Stomach (tissue), 19 donors: ENCODE measurements at places on chromosomes 1 and 21. TPM values are rescaled to one million over a fixed set of nuclear protein-coding genes. Genes with fewer than 3 reads are reported as not detected.
A peak's percentile ranks its signal among the peaks of the same experiment; 100 is the strongest.

The CAMK1G gene
- not detected for total RNA-seq

The EDARADD gene
- total RNA-seq: 13.8 TPM

The RAP1GAP gene
- total RNA-seq: 21.1 TPM

The BEST4 gene
- total RNA-seq: not detected

The S100A1 gene
- not detected for total RNA-seq

The SIM2 gene
- total RNA-seq: 28.3 TPM

The ABCB10 gene
- total RNA-seq: 3.5 TPM

The CCDC17 gene
- total RNA-seq: 17.1 TPM

The DNASE2B gene
- total RNA-seq: not detected

The IQGAP3 gene
- 15.1 TPM for total RNA-seq

The TRIM67 gene
- not detected for total RNA-seq

DNA sequence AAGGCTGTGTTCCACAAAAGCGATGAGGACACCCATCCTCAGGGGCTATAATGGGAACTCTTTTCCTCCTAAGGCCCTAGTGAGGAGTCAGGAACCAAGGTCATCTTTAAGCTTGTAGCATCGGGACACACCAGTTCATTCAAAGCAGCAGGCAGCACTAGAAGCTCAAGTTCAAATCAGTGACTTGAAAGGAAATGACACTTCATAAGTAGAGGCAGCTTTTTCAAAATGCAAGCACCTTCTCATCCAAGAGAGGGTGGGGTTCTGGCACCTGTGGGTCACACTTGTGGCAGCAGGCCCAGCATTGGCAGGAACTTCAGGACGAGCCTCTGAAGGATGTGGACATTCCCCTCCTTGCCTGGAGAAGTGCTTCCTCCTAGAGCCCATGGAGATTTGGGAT, 496.3 kb downstream of the KIF26B start:
- DNase-seq: no peak
- no peak overlapping the region for H3K4me3 ChIP-seq
- no peaks in the 10 kb centered on the region for H3K27me3 ChIP-seq
- H3K27ac ChIP-seq: no peak overlapping the region
- no peaks in the 10 kb centered on the region for H3K4me1 ChIP-seq

- H3K4me3 ChIP-seq: no peak overlapping the region
- no peak overlapping the region for H3K27ac ChIP-seq
- H3K4me1 ChIP-seq: no peaks in the 10 kb centered on the region
- H3K36me3 ChIP-seq: no peaks in the 10 kb centered on the region
- H3K27me3 ChIP-seq: peaks cover 86% of the 10 kb centered on the region
These were observed 660.7 kb downstream of the PTPRU start for GRCh38 chr1:29896791-29897714.

- H3K36me3 ChIP-seq: no peaks in the 10 kb centered on the region
- H3K4me1 ChIP-seq: no peaks in the 10 kb centered on the region
- H3K4me3 ChIP-seq: no peak overlapping the region
- no peaks in the 10 kb centered on the region for H3K27me3 ChIP-seq
These were observed 157.2 kb downstream of the ST6GALNAC5 start for GRCh38 chr1:77024500-77024899.

- H3K27me3 ChIP-seq: no peaks in the 10 kb centered on the region
- peak overlapping the region; percentile 49 for H3K4me3 ChIP-seq
- DNase-seq: no peak
- H3K27ac ChIP-seq: no peak overlapping the region
These were observed 4.4 kb downstream of the CLCNKB start for GRCh38 chr1:16047791-16048475.

GRCh38 chr1:51342591-51343206, 12.3 kb upstream of the TTC39A start:
- no peak overlapping the region for H3K4me3 ChIP-seq
- no peak for DNase-seq
- H3K36me3 ChIP-seq: no peaks in the 10 kb centered on the region
- peaks cover 54% of the 10 kb centered on the region for H3K27me3 ChIP-seq

DNA sequence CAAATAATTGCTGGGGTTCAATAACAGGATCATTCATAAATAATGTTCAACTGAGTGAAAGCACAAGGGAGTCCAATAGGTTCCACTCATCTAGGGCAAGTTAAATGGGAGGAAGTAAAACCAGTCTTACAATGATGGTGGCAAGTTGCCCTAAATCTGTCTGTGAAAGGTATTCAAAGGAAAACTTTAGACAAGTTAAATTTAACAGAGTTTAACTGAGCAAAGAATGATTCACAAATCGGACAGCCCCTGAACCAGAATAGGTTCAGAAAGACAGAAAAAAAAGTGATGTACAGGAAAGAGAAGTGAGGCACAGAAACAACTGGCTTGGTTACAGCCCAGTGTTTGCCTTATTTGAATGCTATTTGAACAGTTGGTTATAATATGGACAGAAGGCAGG, 183.5 kb upstream of the ADGRL4 start:
- no peak overlapping the region for H3K27ac ChIP-seq
- no peaks in the 10 kb centered on the region for H3K4me1 ChIP-seq
- no peaks in the 10 kb centered on the region for H3K27me3 ChIP-seq
- DNase-seq: no peak
- no peaks in the 10 kb centered on the region for H3K36me3 ChIP-seq
- no peak overlapping the region for H3K4me3 ChIP-seq

DNA sequence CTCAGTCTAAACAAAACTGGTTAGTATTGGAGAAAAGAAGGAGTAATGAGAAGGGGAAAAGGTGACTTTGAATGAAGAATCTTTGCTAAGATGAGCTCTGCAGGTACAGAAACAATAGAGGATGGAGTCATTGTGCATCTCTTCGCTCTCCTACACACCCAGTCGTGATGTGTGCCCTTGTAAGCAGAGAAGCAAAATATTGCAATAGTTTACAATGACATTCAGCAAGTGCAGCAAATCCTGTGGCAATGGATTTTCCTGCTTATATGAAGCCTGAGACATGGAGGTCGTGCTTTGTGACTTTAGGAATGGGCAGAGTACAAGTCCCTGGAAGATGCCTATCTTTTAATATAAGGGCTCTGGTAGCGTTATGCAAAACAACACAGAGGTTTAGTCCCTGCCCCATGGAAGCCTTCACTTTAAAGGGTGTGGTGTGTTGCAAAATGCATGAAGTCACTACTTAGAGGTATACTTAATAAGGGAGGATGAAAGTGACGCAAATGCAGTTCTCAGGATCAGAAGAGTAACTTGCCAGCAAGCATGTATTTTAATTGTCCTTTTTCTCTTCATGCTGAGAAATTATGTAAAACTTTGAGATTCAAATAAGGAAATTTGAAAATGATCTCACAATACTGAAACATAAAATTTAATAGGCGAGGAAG, 88.0 kb upstream of the IVNS1ABP start:
- H3K4me3 ChIP-seq: no peak overlapping the region
- no peaks in the 10 kb centered on the region for H3K27me3 ChIP-seq
- H3K4me1 ChIP-seq: peaks cover 17% of the 10 kb centered on the region
- H3K36me3 ChIP-seq: no peaks in the 10 kb centered on the region
- no peak for DNase-seq

GRCh38 chr1:234309243-234309597, 64.0 kb upstream of the COA6 start:
- no peaks in the 10 kb centered on the region for H3K36me3 ChIP-seq
- H3K4me1 ChIP-seq: peaks cover 11% of the 10 kb centered on the region
- H3K4me3 ChIP-seq: no peak overlapping the region
- H3K27me3 ChIP-seq: peaks cover 14% of the 10 kb centered on the region
- H3K27ac ChIP-seq: no peak overlapping the region
- no peak for DNase-seq

- no peak overlapping the region for H3K27ac ChIP-seq
- DNase-seq: no peak
- no peaks in the 10 kb centered on the region for H3K4me1 ChIP-seq
These were observed 17.1 kb downstream of the ATP6V1G3 start for GRCh38 chr1:198523182-198523950.

GRCh38 chr1:11569551-11569950, 84.7 kb downstream of the FBXO2 start:
- H3K27ac ChIP-seq: no peak overlapping the region
- no peak overlapping the region for H3K4me3 ChIP-seq
- no peaks in the 10 kb centered on the region for H3K36me3 ChIP-seq
- H3K27me3 ChIP-seq: peaks cover 15% of the 10 kb centered on the region
- DNase-seq: no peak
- no peaks in the 10 kb centered on the region for H3K4me1 ChIP-seq

- no peaks in the 10 kb centered on the region for H3K27me3 ChIP-seq
- no peak overlapping the region for H3K4me3 ChIP-seq
- no peak overlapping the region for H3K27ac ChIP-seq
- no peaks in the 10 kb centered on the region for H3K36me3 ChIP-seq
- H3K4me1 ChIP-seq: no peaks in the 10 kb centered on the region
- no peak for DNase-seq
These were observed 76.3 kb downstream of the KRTAP19-8 start for GRCh38 chr21:30962013-30962412.

DNA sequence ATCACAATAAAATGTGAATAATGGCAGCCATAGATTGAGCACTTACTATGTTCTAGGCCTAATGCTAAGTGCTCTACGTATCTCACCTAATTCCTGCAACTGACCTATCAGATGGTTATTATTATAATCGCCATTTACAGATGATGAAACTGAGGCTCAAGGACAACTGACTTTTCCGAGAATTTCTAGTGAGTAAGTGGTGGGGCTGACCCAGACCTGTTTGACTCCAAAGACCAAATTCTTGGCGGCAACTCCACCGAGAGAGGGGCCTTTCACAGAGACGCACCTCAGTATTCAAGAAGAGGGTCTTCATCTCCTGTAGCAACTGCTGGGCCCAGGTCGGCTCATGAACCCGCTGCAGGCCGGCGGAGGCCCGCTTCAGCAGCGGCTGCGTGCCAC, 573 bp downstream of the TMEM234 start:
- no peak for DNase-seq
- H3K4me1 ChIP-seq: peaks cover 29% of the 10 kb centered on the region
- peak overlapping the region; percentile 88 for H3K4me3 ChIP-seq
- H3K27me3 ChIP-seq: no peaks in the 10 kb centered on the region
- H3K36me3 ChIP-seq: peaks cover 62% of the 10 kb centered on the region
- H3K27ac ChIP-seq: peak overlapping the region; percentile 94

DNA sequence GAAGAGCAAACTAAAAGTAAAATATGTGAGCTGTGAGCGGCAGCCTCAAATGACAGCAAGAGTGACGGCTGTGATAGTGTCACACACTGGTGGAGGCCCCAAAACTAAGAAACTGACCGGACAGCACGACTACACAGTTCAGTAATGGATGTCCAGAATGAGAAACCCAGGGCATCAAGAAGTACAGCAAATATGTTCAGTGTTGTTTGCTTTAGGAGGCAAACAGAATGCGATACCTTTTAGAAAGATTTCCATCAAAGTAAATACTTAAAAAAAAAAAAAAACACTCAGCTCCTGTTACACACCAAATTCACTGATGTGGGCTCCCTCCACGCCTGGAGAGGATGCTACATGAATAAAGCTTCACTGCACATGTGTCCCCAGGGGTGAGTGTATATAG, 1.1 kb upstream of the PKP1 start:
- H3K27me3 ChIP-seq: peaks cover 38% of the 10 kb centered on the region
- DNase-seq: no peak
- H3K36me3 ChIP-seq: no peaks in the 10 kb centered on the region
- no peak overlapping the region for H3K27ac ChIP-seq
- H3K4me1 ChIP-seq: peaks cover 10% of the 10 kb centered on the region

DNA sequence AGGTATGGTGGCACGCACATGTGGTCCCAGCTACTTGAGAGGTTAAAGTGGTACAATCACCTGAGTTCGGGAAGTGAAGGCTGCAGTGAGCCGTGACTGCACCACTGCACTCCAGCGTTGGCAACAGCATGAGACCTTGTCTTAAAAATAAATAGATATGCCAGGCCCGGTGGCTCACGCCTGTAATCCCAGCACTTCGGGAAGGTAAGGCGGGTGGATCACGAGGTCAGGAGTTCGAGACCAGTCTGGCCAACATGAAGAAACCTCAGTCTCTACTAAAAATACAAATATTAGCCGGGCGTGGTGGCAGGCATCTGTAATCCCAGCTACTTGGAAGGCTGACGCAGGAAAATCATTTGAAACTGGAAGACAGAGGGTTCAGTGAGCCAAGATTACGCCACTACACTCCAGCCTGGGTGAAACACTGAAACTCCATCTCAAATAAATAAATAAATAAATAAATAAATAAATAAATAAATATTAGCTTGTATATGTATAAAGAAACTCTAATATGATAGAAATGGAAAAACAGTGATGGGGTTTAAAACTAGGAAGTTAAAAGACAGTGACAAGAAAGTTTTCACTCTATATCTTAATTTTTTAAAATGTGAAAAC, 18.8 kb downstream of the GATAD2B start:
- peaks cover 19% of the 10 kb centered on the region for H3K36me3 ChIP-seq
- H3K27ac ChIP-seq: no peak overlapping the region
- H3K27me3 ChIP-seq: no peaks in the 10 kb centered on the region
- no peak for DNase-seq
- peaks cover under 1% of the 10 kb centered on the region for H3K4me1 ChIP-seq

DNA sequence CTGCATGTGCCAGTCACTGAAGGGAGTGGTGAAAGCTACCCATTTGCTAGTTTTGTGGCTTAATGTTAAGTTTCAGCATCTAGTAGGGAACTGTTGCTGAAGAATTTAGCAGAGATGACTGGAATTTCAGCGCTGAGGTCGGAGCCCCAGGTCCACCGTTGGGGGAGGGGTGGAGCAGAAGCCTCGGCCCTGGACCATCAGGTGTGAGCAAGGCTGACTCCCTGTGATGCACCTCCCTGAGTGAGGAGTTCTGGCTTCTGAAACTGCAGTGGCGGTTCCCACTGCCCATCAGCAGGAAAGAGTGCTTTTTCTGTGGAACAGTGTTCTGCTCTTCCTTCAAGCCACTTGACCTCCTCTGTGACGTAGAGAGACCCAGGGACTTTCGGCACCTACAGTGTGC, 1.3 kb downstream of the NOS1AP start:
- peaks cover 9% of the 10 kb centered on the region for H3K27me3 ChIP-seq
- H3K4me1 ChIP-seq: peaks cover 40% of the 10 kb centered on the region
- peak overlapping the region; percentile 88 for H3K4me3 ChIP-seq

GRCh38 chr1:32929366-32929765, 28.2 kb upstream of the TMEM54 start:
- DNase-seq: no peak
- no peaks in the 10 kb centered on the region for H3K36me3 ChIP-seq

DNA sequence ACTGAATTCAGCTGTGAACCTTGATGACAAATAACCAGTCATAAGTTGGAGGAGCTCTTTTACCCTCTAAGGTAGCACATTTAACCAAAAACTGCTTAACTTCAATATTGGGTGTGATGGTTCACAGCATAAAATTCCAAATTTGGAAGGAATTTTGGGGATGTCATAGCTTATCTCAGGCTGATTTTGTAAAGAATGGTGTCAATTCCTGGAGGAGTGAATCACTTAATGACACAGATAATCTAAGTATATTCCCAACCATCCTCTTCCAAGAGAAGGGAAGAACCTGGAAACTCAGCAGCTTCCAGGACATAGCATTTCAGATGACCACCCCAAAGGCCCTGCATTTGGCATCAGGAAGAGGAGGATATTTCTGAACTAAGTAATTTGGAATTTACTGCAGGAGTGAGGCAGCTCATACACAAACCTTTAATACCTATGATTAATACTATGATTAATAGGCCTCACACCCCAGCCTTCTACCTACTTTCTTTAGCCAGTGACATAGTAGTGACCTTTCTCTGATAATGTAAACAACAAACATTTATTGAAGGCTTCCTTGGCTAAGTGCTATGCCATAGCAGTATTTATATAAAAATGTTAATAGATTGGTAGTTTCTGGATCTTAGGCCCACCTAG, 14.5 kb downstream of the GLUL start:
- peak overlapping the region; percentile 99 for H3K27ac ChIP-seq
- peaks cover 13% of the 10 kb centered on the region for H3K36me3 ChIP-seq
- no peak overlapping the region for H3K4me3 ChIP-seq
- no peak for DNase-seq
- H3K27me3 ChIP-seq: no peaks in the 10 kb centered on the region
- H3K4me1 ChIP-seq: no peaks in the 10 kb centered on the region

- DNase-seq: no peak
- H3K4me3 ChIP-seq: no peak overlapping the region
These were observed 191.2 kb downstream of the TRABD2B start for GRCh38 chr1:47805921-47806361.
